ENCODE measurements at places on chromosomes 7 and 10.

DNA sequence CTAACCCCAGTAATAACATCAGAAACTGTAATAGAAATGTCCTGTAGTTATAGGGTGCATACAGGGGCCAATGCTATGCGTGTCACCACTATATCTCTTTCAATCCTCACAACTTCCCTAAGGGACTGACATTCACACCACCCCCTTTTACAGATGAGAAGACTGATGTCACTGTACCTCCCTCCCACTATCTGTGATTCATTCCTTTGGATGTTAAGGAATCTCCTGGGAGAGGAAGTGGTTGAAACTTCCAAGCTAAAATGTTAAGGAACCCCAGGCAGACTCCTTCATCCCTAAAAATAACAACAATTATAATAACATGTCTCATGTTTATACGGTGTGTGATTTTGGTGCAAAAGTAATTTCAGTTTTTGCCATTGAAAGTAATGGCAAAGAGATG is 5.4 kb downstream of the COL13A1 start:
- no peak for DNase-seq

GRCh38 chr7:867001-867405 is 9.4 kb upstream of the GET4 start:
- no peak for DNase-seq

DNA sequence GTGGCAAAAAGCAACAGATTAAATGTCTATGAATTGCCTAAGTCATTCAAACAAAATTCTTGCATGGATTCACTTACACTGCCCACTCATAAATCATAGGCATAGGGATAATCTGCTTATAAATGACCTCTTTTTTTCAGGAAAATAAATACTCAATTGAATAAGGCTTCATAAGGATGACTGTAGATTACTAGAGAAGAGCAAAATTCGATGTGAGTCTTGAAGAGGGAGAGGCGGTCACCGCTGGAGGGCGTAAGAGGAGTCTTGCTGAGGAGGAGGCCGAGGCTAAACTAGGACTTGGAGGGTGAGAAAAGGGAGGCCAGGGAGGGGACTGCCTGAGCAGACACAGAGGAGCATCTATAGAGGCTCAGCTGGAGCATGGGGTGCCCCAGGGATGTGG is 135.4 kb upstream of the RSU1 start:
- no peak for DNase-seq

DNA sequence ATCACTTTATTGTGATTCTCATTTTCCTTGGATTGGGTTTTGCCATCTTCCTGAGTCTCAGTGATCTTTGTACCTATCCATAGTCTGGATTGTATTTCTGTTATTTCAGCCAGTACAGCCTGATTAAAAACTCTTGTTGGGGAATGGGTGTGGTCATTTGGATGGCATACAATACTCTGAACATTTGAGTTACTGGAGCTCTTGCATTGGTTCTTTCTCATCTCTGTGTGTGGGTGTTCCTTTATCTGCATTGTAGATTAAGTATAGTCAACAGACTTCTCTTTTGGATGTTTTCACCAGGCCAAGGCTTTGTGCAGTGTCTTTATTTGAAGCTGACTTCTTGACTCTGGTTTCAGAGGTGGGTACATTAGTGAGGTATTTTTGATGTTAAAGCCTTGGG is 42.2 kb downstream of the RUNDC3B start:
- no peak for DNase-seq

- DNase-seq, result no peak
These were observed 993 bp downstream of the PTPRN2 start for GRCh38 chr7:158586499-158587161.

Data from activated CD4-positive, alpha-beta T cell treated with anti-CD3 and anti-CD28 coated beads, Interleukin-2, amount 10 ng/mL, durations not matched to agents 24 days and 14 days (primary cell).